Substantia nigra (tissue), 51 donors: ENCODE measurements at places on chromosomes 1 and 21.

DNA sequence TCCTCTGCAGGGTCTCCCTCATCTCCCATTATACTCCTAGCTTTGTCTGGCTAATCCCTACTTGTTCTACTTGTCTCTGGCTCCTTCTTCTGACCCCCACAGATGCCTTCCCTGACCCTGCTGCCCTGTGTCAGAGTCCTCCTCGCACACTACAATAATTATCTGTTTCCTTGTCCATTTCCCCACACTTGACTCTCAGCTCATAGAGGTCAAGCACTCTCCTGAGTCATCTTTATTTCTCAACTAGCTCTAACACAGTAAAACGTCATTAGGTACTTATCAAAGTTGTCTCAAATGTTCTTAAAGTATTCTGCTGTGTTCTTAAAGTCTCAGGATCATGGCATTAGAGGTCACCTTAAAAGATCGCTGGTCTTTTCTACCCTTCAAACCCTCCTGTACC, 47.1 kb downstream of the C8A start:
- no peak for DNase-seq

DNA sequence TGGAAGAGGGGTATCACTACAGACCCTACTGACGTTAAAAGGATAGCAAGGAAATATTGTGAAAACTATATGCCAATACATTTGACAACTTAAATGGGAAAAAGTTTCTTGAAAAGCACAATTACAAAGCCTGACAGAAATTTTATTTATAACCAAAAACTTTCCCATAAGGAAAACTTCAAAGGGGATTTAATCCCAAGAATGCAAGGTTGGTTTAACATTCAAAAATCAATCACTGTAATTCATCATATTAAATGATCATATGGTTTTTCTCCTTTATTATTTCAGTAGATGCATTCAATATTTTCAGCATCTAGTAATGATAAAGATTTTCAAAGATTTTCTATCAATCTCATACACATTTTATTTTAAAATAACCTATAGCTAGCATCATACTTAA, 13.3 kb downstream of the LRRC8C start:
- no peak for DNase-seq

DNA sequence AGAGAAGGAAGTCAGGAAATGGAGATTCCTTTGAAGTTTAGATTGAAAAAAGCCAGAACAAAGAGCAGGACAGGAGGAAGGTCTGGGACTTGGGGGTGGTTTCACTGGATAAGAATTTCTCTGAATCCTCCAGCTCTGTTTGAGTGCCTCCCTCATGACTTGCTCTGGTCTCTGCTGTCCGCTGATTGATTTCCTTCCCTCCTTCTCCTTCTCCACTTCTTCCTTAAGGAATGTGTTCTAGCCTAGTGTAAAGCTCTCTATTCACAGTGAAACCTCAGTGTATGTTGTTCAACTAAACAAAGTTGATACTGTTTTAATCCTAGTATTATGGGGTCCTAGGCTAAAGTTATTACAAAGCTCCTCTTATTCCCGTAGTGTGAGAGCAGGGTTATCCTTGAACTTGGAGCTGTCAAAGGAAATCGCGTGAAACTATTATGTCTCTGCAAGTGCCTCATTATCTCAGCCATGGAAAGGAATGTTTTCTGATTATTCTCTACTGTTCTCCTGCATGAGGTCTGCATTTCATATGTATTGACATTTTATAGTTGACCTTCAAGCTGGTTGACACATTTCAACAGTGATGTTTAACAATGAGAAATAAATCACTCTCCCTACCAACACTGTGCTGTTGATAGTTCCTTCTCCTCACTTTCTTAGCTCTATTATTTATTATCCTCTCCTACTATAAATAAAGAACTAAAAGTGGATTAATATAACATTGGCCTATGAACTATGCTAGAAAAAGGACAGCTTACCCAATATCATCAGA, 82.7 kb upstream of the KCTD3 start:
- no peak for DNase-seq

- DNase-seq: no peak
Observed at GRCh38 chr1:184888505-184888904, 85.8 kb downstream of the NIBAN1 start.

DNA sequence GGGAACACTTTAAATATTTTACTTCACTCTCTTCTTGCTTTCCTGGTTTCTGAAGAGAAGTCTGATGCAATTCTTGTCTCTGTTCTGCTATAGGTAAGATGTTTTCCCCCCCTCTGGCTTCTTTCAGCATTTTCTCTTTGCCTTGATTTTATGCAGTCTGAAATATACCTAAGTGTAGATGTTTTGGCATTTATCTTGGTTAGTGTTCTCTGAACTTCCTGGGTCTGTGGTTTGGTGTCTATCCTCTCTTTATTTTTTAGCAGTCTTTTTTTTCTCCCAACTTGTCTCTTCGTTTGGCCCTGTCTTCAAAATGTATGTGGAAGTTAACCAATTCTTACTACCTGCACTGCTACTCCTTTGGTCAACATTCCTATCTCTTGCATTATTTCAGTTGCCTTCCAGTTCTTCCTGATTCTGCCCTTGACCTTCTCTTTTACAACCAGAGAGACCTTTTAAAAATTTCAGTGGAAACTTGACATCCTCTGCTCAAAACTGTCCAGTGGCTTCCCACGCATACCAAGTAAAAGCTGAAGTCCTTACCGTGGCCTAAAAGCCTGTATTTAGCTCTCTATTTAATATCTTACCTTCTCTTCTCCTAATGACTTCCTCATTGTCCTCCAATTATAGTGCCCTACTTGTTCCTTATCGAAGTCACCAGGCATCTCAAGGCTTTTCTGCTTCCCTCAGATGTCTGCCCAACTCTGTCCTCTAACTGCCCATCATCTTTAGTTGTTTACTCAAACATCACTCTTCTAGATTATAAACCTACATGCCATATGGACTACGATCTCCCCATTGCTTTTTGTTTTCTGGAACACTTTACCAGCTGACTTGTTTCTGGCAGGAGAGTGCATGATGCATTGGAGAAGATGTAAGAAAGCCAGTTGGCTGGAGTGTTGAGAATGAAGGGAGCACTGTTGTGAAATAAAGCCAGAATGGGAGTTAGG, 40.9 kb downstream of the RAP1A start:
- DNase-seq: no peak

GRCh38 chr1:100791586-100791985, 72.0 kb downstream of the VCAM1 start:
- DNase-seq: no peak

DNA sequence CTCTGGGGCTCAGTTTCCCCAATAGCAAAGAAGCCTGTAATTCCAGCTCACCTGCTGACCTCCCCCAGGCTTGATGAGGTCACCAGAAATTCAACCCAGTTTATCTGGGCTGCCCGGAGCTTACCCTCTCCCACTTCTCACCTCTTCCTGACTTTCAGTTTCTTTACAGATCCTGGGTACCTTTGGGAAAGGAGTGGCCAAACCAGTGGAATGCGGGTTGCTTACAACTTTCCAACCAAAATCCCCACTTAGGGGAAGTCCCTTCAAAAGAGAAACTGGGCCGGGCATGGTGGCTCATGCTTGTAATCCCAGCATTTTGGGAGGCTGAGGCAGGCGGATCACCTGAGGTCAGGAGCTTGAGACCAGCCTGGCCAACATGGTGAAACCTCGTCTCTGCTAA, 5.9 kb upstream of the MARCKSL1 start:
- no peak for DNase-seq

DNA sequence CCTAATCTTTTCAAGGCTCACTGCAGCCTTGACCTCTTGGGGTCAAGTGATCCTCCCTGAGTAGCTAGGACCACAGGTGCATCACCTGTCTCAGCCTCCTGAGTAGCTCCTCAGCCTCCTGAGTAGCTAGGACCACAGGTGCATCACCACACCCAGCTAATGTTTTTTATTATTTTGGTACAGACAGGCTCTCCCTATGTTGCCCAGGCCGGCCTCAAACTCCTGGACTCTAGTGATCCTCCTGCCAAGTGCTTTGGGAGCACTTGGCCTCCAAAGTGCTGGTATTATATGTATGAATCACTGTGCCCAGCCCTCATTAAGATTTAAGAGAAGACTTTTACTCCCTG, 58.5 kb upstream of the S1PR1 start:
- no peak for DNase-seq

GRCh38 chr1:216896146-216896545, 172.9 kb upstream of the ESRRG start:
- DNase-seq: no peak

DNA sequence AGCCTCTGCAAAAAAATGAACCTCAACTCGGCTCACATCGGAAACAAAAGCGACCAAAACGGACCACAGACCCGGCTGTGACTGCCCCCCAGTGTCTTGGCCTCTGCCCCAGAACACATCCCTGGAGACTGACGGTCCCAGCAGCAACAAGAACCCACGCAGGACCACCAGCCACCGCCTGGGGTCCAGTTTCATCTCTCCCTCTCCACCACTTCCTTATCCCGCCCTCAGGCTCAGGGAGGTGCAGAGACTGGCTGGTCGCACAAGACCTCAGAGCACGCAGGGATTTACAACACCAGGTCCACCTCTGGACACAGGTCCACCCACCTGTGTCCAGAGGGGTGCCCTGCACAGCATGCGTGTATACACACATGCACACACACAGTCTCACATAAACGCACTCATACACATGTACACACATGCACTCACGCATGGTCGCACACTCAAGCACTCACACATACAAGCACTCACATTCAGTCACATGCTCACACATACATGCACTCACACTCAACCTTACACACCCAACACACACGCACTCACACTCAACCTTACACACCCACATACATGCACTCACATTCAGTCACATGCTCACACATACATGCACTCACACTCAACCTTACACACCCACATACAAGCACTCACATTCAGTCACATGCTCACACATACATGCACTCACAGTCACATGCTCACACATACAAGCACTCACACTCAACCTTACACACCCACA, 18.6 kb upstream of the TMEM52 start:
- DNase-seq: no peak

GRCh38 chr1:52665006-52665941, 32.3 kb downstream of the SHISAL2A start:
- DNase-seq: no peak

DNA sequence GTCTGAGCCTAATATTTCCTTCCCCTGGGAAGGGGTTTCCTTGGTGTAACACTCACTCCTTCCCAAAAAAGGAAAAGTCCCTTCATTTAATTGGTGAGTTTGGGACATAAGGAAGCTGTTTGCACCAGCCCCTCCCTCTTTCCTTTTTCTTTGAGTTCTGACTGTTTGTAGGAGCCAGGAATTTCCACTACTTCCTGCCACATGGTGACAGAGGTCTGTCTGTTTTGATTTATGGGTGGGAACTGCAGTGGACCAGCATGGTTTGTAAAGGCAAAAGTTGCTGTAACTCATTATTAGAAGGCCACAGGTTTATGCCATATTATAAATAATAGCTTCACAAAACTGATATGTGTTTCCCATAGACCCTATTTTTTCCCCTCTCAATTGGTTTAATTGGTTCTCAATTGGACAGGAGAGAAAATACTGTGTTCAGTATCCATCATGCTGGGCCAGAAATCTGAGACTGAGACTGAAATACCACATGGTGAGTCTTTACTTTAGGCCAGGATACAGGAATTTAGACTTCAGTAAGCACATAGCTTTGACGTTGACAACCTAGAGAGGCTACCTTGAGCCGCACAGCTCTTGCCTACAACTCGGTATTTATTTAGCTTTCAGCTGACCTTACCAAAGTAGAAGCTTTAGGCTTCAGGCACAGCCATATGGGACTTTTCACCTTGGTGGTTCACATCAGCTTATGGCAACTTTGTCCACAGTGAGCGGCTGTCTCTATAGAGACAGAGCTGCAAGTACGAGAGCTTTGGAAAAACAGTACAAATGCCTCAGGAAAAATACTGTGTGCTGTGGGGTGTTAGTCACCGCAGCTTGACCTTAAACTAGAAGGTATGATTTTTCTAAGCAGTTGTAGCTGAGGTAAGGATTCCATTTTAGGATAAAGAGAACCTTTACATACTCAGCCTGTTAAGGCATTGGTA, 40.0 kb upstream of the RGS7 start:
- no peak for DNase-seq

DNA sequence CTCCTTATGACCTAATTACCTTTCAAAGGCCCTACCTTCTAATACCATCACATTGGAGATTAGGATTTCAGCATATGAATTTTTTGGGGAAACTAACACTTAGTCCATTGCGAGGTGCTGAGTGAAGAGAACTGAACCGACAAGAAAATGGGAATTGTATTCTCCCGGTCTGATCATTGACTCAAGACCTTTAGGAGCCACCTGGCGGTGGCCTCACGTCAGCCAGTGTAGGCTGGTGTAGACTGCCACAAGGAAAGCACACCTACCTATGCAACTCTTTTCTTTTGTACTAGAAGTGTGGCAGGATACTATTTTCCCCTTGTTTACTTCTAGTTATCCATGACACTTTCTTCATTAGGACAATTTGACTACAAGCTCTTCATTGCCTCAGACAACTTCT, 333.5 kb upstream of the B3GALT2 start:
- no peak for DNase-seq

DNA sequence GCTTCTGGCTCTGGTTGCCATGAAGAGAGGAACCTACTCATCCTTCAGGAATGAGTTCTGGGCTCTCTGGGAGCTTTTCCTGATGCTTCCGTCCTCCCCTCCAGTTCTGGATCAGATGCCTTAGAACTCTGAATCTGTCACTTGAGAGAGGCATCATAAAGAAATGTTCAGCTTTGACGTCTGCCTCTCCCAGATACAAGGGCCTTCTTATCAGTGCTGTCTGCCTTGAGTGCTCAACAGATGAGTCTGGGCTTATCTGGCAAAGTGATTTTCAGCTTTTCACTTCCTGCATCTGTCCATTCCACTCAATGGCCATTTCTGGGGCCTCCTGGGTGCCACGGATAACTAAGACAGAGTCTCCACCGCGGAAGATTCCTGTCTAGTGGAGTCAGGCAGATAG, 12.3 kb upstream of the OTUD3 start:
- DNase-seq: no peak

DNA sequence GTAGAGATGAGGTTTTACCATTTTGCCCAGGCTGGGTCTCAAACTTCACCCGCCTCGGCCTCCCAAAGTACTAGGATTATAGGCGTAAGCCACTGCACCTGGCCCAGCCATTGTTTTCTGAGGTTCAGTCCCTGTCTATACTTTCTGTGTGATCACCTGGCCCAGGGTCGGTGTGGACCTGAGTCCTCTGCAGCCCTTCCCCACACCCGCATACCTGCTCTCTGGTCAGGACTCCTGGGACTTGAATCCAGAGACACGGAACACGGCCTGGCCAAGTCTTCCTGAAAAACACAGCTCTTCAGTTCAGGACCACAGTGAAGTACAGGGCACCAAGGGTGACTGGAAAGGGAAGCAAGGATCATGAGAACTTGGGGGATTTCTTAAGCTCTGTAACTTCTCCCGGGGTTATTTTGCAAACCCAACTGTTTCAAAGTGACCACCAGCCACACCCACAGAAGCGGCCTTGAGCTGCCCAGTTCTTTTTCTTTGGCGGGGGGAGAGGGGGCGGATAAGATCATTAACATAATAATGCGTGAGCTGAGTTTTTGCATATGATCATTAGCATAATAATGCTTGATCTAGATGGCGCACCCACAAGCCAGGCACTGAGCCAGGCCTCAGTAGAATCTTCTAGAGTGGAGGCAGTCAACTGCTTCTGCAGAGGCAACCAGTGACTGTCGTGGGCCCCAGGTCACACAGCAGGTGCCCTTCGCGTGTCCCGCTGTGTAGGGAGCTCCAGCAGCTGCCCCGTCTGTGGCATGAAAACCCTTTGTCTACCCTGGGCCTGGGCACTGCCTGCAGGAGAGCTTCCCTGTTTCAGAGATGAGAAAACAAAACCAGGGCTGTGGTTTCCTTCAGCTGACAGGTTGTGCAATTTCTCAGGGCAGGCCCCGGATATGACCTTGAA, 1.7 kb upstream of the NADK start:
- DNase-seq: peak; percentile 70

GRCh38 chr1:22967833-22968232, 4.8 kb downstream of the LACTBL1 start:
- no peak for DNase-seq

- DNase-seq: no peak
Observed at GRCh38 chr1:59100708-59101374, 196.1 kb upstream of the FGGY start.
